ENCODE measurements at places on chromosomes 2 and 18. TPM values are rescaled to one million over a fixed set of nuclear protein-coding genes. Genes with fewer than 3 reads are reported as not detected.

CFC1 gene
- not detected for total RNA-seq

- DNase-seq, result no peak
These were observed 8.1 kb downstream of the SIX2 start for GRCh38 chr2:45000921-45001868.

DNA sequence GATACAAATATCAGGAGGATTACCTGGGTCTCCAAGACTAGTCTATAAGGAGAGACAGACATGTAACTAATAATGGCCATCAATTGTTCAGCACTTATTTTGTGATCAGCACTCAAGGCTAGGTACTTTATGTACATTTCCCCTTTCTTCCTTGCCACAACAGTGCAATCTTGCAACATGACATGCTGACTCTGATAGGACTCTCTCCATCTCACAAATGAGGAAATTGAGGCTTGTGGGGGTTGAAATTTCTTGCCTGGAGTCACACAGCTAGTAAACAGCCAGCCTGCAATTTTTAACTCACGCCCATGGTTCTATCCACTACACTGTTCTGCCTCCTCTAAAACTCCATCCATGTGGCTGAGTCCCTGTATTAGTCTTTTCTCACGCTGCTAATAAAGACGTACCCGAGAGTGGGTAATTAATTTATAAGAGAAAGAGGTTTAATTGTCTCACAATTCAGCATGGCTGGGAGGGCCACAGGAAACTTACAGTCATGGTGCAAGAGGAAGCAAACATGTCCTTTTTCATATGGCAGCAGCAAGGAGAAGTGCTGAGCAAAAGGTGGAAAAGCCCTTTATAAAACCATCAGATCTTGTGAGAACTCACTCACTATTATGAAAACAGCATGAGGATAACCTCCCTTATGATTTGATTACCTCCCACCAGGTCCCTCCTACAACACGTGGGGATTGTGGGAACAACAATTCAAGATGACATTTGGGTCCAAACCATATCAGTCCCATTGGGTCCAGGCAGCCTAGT is 302.4 kb downstream of the PLCL1 start:
- no peak for DNase-seq

EFR3B gene
- total RNA-seq, result not detected

DNA sequence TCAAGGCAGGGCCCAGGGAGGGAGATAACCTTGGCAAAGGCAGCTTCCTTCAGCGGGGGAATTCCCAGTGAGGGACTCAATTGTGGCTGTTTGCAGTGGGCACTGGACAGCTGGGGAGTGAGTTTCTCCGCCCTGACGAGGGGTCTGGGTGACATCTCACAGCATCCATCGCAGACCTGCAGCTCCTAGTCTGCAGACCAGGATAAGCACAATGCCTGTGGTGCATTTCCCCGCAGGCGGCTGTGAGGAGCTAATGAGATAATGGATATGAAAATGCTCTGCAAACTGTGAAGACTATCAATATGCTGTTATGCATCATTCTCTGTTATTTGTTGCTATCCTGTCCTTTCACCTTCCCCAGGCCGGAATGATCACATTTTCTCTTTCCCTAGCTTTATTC is 30.0 kb upstream of the CYP1B1 start:
- no peak for DNase-seq
